ENCODE measurements at places on chromosomes 2 and 18. TPM values are rescaled to one million over a fixed set of nuclear protein-coding genes. Genes with fewer than 3 reads are reported as not detected.
A peak's percentile ranks its signal among the peaks of the same experiment; 100 is the strongest.

- DNase-seq, result no peak
These were observed 46.8 kb downstream of the SMC6 start for GRCh38 chr2:17706845-17707244.

- DNase-seq, result no peak
These were observed 807.5 kb downstream of the MBD2 start for GRCh38 chr18:53417003-53417402.

GRCh38 chr2:101107241-101107640 is 43.9 kb downstream of the TBC1D8 start:
- no peak for DNase-seq

DNA sequence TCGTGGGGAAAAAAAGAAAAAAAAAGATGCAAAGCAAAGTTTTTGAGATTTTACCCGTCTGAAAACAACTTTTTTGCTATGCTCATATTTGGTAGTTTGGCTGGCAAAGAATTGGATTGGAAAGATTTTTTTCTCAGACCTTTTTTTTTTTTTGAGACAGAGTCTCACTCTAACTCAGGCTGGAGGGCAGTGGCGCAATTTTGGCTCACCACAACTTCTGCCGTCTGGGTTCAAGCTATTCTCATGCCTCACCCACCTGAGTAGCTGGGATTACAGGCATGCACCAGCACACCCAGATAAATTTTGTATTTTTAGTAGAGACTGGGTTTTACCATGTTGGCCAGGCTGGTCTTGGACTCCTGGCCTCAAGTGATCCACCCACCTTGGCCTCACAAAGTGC is 56.3 kb upstream of the TANC1 start:
- DNase-seq, result no peak

GRCh38 chr2:206584323-206585116 is 57.8 kb upstream of the FAM237A start:
- DNase-seq, result peak; percentile 35

DNA sequence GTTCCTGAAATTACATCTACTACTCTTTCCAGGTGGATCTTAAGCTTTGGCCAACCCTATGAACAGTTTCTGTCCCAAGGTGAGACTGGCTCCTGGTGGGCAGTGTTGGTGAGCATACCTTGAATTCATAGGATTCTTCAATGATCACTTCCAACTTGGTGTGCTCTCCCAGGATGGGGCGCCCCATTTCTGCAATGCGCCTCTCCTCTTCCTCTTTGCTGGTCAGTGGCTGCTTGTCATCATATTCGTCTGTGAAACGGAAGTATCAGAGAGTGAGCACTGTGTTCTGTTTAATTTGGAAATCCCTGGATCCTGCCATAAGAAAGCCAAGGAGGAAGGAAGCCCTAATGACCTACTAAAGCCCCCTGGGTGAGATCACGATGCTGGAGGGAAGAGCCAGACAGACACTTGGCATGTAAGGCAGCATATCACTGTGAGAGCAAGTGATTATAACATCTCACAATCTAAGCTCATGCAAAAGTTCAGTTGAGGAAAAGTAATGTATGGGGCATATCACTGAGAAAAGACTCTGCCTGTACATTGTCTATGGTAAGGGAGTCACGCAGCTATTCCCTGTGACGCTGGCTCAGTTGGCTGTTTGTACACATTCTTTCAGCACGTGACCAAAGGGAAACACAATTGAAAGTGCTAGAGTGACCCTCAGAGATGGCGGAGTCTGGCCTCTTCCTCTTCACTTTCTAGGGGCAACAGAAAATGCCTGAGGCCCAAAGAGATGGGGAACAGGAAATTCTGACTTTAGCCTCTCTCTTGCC is 287.0 kb downstream of the SLC8A1 start:
- no peak for DNase-seq

DNA sequence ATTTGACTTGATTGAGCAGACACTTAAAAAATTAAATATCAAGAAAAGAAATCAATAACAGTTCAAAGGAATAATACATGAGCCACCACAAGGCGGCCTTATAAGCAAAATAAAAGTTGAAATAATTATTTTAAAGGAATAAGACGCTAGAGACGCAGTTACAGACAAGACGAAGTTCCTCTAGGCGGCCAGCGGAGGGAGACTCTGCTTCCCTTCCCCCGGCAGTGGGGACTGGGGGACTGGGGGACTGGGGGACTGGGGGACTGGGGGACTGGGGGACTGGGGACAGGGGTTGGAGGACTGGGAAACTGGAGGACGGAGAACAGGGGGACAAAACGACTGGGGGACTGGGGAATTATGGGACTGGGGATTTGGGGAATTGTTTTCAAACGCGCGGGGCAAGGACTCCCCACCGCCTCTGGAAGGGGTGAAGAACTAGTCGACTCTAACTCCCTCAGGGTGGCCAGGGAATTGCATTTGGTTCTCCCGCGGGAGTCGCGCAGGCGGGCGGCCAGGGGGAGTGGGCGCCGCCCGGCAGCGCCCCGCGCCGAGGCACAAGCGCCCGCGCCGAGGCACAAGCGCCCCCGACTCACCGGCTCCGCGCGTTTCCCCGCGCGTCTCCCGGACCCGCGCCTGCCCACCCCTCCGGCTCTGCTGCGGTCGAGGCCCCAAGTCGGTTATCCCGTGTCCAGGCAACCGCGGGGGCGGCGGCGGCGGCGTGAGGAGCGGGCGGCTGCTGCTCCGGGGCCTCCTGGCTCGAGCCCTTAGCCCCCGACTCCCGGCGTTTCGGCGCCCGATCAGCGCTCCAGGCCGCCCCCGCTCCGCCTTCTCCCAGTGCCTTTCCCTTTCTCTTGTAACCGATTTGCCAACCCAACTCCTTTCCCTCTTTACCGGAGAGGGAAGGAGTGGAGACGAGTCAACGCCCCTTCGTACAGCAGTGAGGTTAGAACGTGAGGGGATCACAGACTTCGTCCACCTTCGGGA is at the start of gene CCDC178:
Gene CCDC178, minus strand, starts transcription at position 662 of the 984 bp plus-strand sequence. CDS start 28,633 bp downstream, outside the sequence.
- DNase-seq, result peak; percentile 39

- no peak for DNase-seq
These were observed 161.7 kb downstream of the SP3 start for GRCh38 chr2:173803449-173803848.

DNA sequence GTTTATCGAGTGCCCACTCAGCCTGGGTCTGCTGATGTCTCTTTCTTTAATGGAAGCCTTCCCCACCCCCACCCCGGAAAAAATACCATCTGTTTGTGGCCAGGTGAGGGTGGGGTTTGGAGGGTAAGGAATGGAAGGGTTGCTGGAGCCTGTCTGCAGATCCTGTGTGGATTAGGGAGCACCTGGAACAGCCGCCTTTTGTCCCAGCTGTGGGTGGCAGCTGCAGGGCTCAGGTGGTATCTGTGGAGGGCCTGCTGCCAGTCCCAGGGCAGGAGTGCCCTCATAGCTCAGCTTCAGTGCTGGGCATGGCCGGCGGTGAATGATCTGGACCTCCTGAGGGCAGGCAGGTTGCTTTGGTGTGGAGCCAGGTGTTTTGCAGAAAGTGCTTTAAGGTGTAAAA is 45.3 kb downstream of the IMPA2 start:
- DNase-seq, result no peak

GRCh38 chr2:168573128-168573903 is 117.2 kb downstream of the CERS6 start:
- DNase-seq, result no peak

- DNase-seq, result no peak
These were observed 39.9 kb downstream of the MYO3B start for GRCh38 chr2:170217778-170218251.

DNA sequence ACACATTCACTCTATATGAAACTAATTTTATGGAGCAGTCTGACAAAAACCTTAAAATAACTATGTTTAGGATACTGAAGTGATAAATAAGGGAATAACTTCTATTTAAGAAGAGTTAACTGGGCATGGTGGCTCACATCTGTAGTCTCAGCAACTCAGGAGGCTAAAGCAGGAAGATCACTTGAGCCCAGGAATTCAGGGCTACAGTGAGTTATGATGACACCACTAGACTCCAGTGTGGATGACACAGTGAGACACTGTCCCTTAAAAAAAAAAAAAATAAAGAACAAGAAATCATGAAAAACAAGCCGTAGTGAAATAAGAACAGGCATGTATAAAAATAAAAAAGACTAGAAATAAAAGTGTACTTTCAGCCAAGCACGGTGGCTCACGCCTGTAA is 82.0 kb downstream of the THADA start:
- no peak for DNase-seq

DNA sequence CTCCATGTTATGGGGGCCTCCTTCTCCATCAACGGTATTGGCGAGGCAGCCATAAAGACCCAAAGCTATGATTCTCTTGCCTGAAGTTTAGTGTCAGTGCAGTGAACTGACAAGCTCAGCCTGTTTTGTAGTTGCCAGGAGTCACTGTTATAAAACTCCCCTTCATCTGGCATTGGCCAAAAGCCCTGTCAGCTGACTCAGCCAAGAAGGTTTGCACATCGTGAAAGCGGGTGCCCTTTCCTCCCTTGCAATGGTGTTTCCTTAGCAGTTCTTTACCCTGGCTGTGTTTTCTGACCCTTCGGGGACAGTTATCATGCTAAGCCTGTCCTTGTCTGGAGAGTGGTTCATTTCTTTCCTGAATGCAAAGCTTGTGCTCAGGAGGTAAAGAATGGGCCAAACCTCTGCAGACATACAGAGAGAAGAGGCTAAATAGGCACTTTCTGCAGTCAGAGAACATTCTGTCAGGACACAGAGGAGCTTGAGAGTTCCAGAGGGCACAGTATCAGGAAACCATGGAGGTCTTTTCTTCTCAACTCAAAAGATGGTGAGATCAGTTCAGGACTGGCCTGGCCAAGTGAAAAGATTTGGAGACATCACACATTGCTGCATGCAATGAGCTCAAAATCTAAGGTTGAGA is 414.2 kb downstream of the ZNF521 start:
- no peak for DNase-seq

DNA sequence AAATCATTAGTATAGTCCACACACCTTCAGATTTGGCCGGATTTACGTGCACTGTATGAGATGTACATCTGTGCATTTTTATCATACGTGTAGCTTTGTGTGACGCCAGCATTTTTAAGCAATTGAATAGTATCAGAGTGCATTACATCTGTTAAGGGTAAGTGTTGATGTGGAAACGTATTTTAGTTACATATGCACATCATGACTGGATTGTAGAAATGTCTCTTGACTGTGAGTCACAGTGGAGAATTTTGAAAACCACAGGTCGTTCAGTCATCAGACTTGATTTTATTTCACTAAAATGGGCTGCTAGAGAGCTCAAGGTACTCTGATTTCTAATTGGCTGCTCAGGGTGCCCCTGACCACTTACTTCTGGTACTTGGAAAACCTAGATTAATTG is 5.4 kb upstream of the GPBAR1 start:
- no peak for DNase-seq

- DNase-seq, result no peak
These were observed 36.6 kb downstream of the BCL11A start for GRCh38 chr2:60516826-60517225.

DNA sequence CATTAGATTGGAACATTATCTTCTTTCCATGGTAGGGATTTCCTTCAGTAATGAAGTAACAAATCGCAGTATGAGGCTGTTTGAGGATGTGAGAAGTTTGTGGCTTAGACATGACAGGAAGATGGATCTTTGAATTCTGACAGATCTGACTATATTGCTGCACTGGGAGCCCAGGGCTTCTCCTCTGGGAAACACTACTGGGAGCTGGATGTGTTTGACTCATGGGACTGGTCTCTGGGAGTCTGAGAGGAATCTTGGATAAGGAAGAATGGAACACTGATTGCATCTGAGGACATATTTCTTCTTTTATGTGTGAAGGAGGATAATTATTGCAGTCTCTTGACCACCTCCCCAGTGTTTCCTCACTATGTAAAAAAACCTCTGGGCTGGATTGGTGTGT is 77.2 kb upstream of the ST6GAL2 start:
- DNase-seq, result no peak

GRCh38 chr2:152134488-152135280 is 35.8 kb upstream of the CACNB4 start:
- no peak for DNase-seq

GRCh38 chr18:11902522-11903292 is 5.4 kb downstream of the MPPE1 start:
- DNase-seq, result no peak

- DNase-seq, result no peak
These were observed 162.3 kb downstream of the LAMA3 start for GRCh38 chr18:23851470-23852002.

- DNase-seq, result no peak
These were observed 136.8 kb upstream of the OTOS start for GRCh38 chr2:240277073-240277806.

GRCh38 chr2:61469424-61470121 is 1.3 kb downstream of the USP34 start:
- DNase-seq, result peak; percentile 35

- no peak for DNase-seq
These were observed 25.5 kb upstream of the STAT4 start for GRCh38 chr2:191176305-191176704.

DNA sequence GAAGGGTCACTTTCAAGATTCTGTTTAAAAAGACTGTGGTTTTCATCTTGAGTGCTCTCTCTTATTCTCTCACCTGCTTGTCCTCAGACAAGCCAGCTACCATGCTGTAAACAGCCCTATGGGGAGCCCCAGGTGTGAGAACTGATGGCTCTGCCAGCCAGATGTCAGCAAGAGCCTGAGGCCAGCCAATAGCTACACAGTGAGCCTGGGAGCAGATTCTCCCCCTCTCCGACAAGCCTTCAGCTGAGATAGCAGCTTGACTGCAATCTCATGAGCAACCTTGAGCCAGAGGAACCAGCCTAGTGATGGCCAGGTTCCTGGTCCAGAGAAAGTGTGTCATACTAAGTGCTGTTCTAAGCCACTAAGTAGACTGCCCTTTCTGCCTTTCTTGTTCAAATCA is 272.1 kb downstream of the NAPG start:
- no peak for DNase-seq

DNA sequence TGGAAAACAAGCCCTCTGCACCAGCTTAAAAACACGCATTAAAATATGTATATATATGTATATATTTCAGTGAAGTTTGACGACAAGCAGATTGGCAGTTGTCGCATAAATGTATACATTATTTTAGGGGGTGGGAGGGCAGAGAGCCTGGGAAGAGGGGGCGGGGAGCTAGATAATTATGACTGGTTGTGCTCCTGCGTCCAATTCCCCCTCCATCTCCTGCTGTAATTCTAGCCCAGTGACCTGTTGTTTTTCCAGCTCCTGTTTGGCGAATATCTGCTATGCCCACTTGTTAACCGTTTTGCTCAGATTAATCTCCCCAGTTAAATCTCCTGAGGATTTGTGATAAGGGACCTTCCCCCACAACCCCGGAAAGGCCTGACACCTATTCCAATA is 656 bp downstream of the UNC80 start:
- no peak for DNase-seq

GRCh38 chr2:217204358-217204757 is 344.5 kb upstream of the TNP1 start:
- no peak for DNase-seq

GRCh38 chr2:239264492-239264837 is 136.4 kb downstream of the HDAC4 start:
- DNase-seq, result peak; percentile 13

Gene NT5C1B
- not detected for total RNA-seq

Gene BCS1L
- total RNA-seq, result 23.4 TPM

Gene C1QL2
- not detected for total RNA-seq

Gene HOXD3
- total RNA-seq, result 7.2 TPM

Gene EFR3B
- total RNA-seq, result 0.39 TPM

Gene LRRTM4
- total RNA-seq, result not detected

Gene TTC27
- 17.3 TPM for total RNA-seq

Gene SLC8A1
- total RNA-seq, result 0.13 TPM

Data from dermis microvascular lymphatic vessel endothelial cell (primary cell).